ENCODE measurements at places on chromosomes 16 and 17.
A peak's percentile ranks its signal among the peaks of the same experiment; 100 is the strongest.

- DNase-seq, result no peak
Measured at GRCh38 chr17:4969047-4969550, 1.5 kb upstream of the SPAG7 start.

GRCh38 chr16:60413969-60414368 lies 1622.3 kb downstream of the CDH8 start:
- DNase-seq, result no peak

DNA sequence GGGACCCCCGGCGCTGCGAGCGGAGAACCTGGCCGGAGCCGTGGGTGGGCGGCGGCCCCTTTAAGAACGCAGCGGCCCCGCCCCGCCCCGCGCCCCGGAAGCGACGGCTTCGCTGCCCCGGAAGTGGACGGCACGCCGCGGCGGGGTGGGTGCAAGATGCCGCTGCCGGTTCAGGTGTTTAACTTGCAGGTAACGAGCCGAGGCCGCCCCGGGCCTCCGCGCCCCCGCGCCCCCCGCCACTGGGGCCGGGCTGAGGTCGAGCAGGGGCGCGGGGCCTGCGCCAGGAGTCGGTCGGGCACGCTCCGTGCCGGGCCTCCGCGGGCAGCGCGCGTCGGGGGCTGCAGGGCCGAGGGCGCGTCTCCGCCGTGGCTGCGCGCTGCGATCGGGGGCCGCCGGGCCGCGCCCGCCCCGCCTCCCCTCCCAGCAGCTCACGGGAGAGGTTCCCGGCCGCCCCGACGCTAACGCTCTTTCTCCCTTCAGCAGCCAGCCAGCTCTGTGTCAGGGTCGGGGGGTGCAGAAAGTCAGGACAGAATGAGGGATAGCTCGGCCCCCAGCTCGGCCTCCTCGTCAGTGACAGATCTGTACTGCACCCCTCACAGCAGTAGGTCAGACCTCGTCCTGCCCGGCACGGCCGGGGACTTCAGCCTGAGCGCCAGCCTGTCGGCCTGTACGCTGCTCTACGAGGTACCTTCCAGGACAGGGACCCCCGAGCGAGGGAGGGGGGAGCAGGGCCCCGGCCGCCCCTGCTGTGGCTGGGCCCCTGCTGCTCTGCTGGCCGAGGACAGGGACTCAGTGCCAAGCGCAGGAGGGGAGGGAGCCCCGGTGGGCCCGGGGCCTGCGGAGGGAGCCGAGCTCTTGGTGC lies at the start of the genes GPS1 and RFNG:
TSS of gene GPS1 (plus strand) at position 123 of the 862 bp plus-strand sequence. CDS start at position 157, 34 bp downstream.
TSS of gene RFNG (minus strand) at position 36 of the 862 bp plus-strand sequence. CDS start 45 bp downstream, outside the sequence.
- DNase-seq, result no peak

DNA sequence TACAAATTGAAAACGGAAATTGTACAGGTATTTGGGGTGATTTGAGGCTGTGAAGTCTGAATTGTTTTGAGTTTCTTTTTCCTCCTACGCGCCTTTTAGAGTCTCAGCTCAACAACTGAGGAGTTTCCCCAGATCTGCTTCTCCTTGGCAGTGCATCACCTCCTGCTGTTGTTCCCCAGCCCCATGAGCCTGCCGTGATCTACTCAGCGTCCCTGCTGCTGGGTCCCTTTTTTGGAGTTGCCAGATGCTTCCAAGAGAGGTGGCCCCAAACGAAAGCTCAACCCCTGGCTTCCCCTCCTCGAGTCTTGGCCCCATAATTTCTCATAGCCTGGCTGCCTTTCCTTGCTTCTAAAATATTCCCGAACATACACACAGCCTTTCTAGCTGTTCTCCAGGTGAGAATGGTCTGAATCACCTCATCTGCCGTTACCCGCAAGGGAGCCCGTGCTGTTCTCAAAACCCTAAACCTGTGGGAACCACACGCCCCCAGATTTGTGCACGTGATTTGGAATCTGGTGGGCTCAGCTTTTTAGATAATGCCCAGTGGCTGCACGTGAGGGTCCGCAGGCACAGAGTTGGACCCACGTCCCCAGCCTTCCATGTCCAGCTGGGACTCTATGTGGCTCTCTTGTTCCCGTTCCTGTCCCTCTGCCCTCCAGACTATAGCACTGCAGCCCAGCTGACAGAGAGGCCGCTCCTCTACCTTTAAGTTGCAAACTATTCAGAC lies 179.1 kb upstream of the CHMP6 start:
- no peak for DNase-seq

DNA sequence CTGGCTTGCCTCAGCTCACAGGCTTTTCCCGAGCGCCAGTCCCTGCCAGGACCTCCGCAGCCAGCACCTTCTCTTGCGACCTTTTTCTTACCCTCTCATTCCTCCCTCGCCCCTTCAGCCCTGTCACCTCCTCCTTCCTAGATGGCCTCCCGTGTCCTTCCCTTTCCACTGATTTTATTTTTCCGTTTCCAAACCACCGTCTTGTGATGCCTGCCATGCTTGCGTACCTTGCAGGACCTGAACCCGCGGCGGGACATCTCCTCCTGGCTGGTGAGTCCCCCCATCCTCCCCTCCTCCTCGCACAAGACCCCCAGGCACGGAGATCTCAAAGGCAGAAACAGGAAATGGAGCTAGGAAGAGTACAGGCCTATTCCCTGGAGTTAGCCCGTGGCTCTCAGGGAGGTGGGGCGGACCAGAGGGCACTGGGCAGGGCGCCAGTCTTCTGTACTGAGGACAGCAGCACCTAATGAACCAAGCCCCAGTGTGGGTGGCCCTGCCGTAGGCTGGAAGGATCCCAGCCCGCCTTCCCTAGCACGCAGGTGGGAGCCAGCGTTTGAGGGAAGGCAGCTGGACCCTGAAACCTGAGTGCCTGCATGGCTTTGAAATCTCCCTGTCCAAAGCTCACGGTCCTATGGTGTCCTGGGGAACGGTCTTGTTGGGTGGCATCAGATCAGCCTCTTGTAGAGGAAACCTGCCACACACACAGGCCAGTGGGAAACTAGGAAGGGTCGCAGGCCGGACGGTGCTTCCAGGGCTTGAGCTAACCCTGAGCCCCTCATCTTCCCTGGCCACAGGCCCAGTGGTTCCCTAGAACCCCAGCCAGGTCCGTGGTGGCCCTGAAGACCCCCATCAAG lies 612 bp downstream of the CISD3 start:
- DNase-seq, result peak; percentile 47

GRCh38 chr16:8847623-8848022 lies 21.2 kb downstream of the CARHSP1 start:
- DNase-seq, result no peak

DNA sequence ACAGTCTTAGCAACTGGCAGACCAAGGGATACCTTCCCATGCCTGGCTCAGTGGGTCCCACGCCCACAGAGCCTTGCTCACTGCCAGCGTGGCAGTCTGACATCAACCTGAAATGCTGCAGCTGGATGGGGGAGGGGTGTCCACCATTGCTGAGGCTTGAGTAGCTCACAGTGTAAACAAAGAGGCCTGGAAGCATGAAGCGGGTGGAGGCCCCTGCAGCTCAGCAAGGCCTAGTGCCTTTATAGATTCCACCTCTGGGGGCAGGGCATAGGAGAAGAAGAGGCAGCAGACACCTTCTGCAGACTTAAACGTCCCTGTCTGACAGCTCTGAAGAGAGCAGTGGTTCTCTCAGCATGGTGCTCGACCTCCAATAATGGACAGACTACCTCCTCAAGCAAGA lies 263.2 kb downstream of the KIF2B start:
- no peak for DNase-seq

- DNase-seq, result no peak
Measured at GRCh38 chr17:33686171-33686570, 393.1 kb upstream of the ASIC2 start.

DNA sequence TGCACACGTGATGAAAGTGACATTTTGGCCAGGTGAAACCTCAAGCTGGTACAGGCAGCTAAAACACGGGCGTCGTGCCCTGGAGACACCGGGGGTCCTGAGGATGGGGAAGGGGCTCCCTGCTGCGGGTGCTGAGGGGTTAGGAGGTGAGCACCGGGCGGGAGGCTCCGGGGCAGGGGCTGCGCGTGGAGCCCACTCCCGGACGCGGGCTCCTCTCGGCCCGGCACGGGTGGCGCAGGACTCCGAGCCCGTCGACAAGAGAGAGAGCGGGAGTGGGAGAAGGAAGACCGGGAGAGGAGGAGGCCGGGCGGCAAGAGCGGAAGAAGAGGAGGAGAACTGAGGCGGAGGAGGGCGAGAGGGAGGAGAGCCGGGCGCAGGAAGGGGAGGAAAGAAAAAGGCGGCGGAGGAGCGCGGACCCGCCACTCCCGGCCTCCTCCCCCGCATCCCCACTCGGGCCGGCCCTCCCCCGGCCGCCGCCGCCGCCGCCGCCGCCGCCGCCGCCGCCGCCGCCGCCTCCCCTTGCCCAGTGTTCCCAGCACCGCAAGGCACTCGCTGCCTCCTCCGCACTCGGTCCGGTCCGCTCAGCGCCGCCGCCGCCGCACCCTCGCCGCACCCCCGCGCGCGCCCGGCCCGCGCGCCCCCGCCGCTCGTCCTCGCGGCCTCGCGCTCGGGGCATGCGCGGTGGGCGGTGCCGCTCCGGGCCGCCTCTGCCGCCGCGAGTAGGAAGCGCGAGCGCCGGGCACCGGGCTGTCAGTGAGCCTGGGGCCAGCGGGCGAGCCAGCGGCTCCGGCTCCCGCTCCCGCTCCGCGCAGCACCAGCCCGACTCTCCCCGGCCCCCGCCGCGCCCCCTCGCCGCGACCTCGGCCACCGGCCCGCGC lies at the start of gene PRKCA:
TSS of gene PRKCA (plus strand) at position 750 of the 878 bp plus-strand sequence.
- DNase-seq, result peak; percentile 9

GRCh38 chr17:71496552-71496951 lies 624.3 kb upstream of the SOX9 start:
- DNase-seq, result no peak

DNA sequence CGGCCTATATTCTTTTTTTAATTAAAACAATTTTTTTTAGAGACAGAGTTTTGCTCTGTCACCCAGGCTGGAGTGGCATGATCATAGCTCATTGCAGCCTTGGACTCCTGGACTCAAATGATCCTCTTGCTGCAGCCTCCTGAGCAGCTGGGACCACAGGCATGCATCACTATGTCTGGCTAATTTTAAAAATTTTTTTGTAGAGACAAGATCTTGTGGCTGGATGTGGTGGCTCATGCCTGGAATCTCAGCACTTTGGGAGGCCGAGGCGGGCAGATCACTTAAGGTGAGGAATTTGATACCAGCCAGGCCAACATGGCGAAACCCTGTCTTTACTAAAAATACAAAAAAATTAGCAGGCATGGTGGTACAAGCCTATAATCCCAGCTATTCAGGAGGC lies 54.8 kb upstream of the MSI2 start:
- DNase-seq, result no peak

DNA sequence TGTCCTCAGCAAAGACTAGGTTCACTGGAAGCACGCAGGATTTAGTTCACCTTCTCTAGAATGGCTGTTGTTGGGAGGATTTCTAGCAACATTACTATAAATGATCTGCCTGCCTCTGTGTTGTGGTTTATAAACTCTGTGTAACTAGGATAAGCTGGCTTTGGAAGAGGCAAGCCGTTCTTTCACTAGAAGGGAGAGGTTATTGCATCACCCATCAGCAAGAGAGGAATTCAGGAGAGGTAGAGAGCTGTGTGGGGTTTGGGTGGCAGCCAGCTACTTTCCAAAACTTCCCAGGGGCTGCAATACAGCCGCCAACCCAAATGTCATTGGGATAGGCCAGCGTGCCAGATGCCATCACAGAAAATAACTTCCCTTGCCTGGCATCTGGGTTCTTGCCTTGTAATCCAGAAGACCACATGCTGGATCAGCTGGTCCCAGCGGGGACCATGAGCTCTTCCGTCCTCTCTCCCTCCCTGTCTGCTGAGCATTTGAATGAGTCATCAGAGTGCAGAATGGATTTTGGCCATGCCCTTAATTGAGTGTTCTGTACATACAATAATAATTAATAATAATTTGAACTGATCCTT lies 95.7 kb upstream of the RBFOX1 start:
- DNase-seq, result no peak

- no peak for DNase-seq
Measured at GRCh38 chr16:761625-762513, 1.3 kb downstream of the MSLN start.

- DNase-seq, result no peak
Measured at GRCh38 chr16:56892705-56893104, 27.7 kb downstream of the SLC12A3 start.

DNA sequence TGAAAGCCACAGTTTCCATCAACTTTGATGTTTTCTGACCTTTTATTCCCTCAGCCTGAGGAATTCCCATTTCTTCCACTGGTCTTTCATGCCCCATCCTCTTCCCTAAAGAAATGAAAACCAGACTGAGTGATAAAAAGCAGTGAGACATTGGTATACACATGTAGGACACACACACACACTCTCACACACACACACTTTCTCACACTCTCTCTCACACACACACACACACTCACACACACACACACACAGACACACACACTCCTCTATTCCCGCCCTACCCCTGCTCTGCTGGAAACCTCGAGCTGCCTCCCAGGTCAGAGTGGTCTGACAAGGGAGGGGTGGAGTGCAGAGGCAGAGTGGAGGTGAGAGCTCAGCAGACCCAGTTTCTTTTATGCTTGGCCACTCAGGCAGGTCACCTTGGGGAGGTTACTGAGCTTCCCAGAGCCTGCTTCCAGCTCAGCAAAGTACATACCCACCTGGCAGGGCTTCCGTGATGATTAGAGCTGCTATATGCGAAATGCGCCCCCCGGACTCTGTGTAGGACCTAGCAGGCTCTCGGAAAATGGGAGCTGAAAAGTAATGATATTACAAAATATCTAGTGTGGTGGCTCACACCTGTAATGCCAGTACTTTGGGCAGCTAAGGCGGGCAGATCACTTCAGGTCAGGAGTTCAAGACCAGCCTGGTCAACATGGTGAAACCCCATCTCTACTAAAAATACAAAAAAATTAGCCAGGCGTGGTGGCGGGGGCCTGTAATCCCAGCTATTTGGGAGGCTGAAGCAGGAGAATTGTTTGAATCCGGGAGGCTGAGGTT lies 30.7 kb downstream of the CCR7 start:
- DNase-seq, result no peak

DNA sequence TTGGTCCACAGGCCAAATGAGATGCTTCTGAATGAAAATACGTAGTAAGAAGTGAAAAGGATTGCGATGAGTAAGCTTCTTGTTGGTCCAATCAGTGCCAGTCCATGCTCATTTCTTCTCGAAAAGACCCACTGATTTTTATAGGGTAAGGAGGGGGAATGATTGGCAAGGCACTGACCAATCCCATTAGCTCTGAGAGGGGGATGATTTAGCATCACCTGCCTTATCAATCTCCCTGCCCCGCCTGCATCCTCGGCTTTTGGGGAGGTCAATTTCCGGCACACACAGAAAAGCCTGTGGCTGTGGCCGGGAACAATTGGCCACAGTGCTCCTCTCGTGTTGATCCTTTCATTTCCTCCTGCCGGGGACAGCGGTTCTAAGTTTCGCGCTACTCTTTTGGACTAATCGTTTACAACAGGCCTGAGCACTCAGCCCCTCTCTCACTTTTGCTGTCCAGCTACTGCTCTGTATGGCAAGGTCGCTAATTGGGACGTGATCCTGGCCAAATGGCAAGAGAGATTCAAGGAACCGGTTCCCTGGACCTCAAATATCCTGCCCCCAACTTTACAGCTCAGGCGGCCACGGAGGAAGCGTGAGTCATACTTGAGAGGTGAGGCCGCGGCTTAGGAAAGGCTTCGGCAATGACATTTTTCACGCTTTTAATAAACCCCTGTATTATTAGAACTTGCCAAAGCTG lies 43.1 kb downstream of the TBX4 start:
- no peak for DNase-seq
